Left lung (tissue), 14 donors: ENCODE measurements at places on chromosomes 11 and 22. TPM values are rescaled to one million over a fixed set of nuclear protein-coding genes. Genes with fewer than 3 reads are reported as not detected.

GRCh38 chr11:12189543-12190235 is 79.3 kb downstream of the MICAL2 start:
- DNase-seq = no peak

DNA sequence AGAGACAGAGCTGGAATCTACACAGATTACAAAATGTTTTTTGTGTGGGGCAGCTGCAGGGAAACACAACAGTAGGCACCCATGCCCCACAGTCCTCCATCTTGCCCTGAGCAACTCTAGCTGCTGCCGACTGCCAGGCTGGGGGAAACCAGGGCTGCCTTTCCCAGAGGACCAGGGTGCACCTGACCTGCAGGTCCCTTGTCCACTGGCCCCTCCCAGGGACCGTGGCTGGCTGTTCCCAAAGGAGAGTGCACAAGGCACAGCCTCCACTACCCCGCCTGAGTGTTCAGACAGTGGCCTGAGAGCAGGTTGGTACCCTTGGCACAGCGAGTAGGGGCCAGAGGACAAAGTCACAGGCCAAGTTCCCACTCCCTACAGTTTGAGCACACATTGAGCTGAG is 181.8 kb downstream of the BARX2 start:
- DNase-seq = no peak

DNA sequence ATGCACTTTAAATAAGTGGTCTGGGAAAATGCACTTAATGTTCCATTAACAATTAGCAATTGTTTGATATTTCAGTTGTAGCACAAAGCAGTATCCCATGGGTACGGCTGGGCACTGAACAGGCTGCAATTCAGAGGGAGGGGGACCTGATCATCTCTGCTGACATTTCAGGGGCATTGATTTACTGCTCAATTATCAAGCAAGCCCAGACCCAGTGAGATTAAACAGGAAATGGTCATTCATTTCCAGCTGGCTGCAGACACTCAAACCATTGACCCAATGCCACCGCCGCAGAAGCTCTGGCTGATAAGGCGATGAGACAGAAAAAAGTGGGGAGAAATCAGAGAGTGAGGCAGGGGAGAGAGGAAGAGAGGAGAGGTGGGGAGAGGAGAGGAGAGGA is 1.2 kb downstream of the GPR83 start:
- no peak for DNase-seq

GRCh38 chr11:61476371-61476770 is 32.2 kb upstream of the LRRC10B start:
- no peak for DNase-seq

DNA sequence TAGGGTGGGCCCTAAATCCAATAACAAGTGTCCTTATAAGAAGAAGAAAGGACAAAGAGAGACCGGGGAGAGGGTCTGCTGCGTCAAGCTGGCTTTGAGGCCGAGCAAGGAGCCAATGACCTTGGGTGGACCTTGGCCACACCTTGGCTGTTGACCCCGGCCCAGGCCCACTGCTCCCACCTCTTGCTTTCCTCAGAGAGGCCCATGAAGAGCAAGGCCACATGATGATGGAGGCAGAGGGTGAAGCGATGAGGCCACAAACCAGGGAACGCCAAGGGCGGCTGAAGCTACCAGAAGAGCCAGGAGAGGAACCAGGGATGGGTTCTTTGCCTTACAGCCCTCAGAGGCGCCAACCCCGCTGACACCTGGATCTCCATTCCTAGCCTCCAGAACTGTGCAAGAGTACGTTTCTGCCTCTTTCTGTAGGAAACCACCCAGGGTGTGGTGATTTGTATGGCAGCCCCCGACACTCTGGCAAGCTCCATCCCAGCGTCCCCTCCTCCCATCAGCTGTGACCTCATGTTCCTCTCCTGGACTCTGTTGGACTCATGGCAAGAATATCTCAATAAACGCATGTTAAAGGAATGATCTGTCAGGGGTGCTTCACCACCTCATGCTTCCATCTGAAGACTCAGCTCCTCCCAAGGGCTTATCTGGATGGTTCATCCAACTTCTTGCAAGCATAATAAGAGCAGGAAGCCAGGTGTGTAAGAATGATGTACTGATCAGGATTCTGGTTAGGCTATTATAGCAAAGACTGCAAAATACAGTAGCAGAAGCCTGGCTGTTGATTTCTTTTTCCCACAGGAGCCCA is 41.6 kb upstream of the LINC01488 start:
- no peak for DNase-seq

GRCh38 chr22:44431256-44431655 is 66.8 kb downstream of the RTL6 start:
- no peak for DNase-seq

GRCh38 chr22:50473855-50474671 is 772 bp downstream of the SBF1 start:
- no peak for DNase-seq

GRCh38 chr11:54558919-54559318 is 44.9 kb downstream of the OR4C46 start:
- DNase-seq = no peak

DNA sequence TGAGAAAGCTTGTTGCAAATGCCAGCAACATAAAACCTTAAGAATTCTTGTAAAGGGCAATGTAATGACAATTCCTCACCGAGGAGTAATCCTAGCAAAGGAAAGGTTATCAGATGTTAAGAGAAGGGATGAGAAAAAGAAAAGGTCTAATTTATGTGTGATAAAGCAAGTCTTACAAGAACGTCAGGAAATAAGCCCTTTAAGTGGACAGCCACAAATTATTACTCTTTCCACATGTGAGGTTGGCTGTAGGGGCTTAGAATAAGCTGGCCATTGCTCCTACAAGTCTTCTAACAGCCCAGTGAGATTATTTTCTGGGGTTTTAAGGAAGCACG is 9.3 kb downstream of the LAYN start:
- no peak for DNase-seq

DNA sequence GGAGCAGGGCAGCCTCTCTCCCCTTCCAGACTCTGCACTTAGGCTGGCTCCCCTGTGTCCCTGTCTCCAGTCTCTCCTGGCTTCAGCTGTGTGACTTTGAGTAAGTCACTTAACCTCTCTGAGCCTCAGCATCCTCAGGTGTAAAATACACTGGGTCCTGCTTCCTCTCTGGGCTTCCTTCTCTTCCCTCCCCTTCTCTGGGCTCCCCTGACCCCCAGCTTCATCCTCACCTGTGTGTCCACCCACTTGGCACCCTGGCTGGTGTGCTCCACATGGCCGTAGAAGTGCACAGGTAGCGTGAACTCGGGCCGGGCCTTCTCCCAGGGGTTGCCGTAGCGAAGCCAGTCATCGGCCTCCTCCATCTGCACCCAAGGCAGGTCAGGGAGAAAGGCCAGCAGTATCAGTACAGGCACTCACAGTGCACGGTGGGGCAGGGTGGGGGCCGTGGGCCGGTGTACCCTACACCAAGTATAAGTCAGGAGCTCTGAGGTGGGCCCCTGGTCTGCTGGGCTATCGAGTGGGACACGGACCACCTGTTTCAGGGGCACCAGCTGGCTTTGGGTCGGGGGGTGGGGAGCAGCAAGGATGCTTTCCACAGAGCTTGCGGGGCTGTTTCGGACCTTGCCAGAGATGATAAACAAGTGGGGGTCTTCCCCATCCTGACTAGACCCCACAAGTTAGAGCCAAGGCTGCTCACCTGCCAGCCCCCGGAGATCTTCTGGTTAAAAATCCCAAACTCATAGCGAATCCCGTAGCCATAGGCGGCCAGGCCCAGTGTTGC is 2.0 kb downstream of the PYGM start:
- DNase-seq = peak; percentile 30

- peak; percentile 73 for DNase-seq
Observed at GRCh38 chr11:72239313-72239848, 4.6 kb downstream of the PHOX2A start.

The MRPL49 gene
- total RNA-seq = 46.8 TPM

The CFAP300 gene
- 8.1 TPM for total RNA-seq

The PAK1 gene
- 32.4 TPM for total RNA-seq

The KCNC1 gene
- not detected for total RNA-seq

The LARGE2 gene
- 7.5 TPM for total RNA-seq

The ADAMTS8 gene
- 48.5 TPM for total RNA-seq

The TXNRD2 gene
- 42.8 TPM for total RNA-seq
